ENCODE measurements at places on chromosomes 4 and X. TPM values are rescaled to one million over a fixed set of nuclear protein-coding genes. Genes with fewer than 3 reads are reported as not detected.

GRCh38 chr4:67910585-67910905, 26.7 kb upstream of the TMPRSS11D start:
- DNase-seq, result no peak

Gene WDFY3
- 25.7 TPM for total RNA-seq

- no peak for DNase-seq
Observed at GRCh38 chr4:23835774-23836478, 53.9 kb downstream of the PPARGC1A start.

Gene FHIP1A
- 0.12 TPM for total RNA-seq

DNA sequence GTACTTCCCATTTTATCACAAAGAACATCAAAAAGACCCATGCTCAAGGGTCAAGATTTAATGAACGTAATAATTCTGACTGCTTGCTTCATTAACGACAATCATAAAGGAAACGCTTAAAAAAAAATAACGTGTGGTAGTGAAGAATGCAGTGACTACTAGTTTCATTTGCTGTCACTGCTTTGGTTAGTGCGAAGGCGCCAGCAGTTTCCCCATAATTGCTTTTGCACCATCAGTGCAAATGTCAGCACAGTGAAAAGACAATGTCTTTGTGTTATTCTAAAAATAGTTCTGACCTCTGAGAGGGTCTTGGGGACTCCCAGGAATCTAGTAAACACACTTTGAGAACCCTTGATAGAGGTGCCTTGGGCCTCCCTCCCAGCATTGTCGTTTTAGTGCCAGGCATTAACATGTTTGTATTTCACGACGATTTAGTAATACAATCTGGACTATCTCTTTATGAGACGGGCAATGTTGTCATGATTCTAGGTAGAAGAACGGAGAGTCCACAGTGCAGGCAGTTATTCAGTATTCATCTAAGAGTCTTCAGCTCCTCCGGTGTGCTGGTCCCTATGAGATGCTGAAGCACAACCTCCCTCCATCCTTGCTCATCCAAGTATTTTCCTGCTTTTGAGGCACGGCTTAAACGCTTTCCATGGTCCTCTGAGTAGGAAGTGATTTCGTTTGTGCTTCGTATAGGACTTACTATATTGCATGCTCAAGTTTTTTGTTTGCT, 71.0 kb downstream of the AFF1 start:
- DNase-seq, result no peak

GRCh38 chrX:49053223-49054072, 5.4 kb upstream of the CCDC120 start:
- peak; percentile 12 for DNase-seq

DNA sequence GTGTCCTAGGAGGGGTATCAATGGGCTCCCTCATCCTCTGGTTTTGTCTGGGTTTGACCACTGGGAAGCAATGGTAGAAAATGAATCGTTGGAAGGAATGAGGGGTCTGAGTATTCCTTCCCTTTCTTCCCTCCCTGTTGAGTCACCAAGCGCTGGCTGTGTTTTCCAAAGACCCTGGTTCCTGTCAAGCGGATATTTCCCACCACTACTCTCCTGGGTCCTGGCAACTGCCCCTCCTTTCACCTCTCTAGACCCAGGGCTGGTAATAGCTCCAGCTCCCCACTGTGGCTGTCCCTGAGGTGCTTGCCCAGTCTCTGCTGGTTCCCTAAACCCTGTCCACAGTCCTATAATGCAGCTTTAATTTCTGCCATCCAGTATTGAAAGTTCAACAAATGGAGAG, 22.2 kb downstream of the SMIM43 start:
- DNase-seq, result no peak

DNA sequence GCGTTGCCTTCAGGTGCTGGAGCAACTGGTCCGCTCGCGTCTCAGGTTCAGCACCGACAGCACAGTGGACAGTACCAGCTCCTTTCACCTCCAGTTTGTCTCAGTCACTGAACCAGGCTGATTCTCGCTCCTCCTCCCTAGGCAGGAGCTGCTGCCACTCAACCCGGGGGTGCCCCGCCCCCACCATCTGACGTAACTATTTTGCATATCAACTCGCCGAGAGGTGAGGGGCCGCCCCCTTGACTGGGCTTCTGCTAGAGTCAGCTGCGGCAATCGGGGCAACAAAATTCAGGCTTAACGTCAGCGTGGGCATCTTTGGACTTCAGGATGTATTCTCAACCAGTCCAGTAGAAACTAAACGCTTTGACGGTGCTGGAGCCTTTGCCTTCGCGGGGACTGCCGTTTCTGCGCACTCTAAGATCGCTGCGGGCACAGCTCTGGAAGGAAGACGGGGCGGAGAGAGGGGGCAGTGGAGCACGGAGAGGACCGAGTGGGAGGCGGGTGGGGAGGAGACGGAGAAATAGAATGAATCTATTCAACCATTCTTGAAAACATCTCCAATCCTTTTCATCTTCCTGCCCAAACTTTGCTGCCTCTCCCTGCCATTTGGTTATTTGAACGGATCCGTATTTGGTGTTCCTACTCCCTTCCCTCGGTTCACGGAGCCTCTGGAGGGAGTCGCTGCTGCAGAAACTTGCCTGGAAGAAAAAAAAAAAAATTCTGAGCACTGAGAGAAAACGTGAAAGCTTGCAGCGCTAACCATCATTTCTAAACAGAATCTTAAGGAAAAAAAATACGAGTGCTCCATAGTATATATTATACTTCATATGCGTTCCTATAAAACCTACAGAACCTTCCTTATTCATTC, at the start of gene FSTL5:
Gene FSTL5, minus strand, starts transcription at position 109 of the 868 bp plus-strand sequence. CDS start 52,604 bp downstream, outside the sequence.
- DNase-seq, result peak; percentile 74

DNA sequence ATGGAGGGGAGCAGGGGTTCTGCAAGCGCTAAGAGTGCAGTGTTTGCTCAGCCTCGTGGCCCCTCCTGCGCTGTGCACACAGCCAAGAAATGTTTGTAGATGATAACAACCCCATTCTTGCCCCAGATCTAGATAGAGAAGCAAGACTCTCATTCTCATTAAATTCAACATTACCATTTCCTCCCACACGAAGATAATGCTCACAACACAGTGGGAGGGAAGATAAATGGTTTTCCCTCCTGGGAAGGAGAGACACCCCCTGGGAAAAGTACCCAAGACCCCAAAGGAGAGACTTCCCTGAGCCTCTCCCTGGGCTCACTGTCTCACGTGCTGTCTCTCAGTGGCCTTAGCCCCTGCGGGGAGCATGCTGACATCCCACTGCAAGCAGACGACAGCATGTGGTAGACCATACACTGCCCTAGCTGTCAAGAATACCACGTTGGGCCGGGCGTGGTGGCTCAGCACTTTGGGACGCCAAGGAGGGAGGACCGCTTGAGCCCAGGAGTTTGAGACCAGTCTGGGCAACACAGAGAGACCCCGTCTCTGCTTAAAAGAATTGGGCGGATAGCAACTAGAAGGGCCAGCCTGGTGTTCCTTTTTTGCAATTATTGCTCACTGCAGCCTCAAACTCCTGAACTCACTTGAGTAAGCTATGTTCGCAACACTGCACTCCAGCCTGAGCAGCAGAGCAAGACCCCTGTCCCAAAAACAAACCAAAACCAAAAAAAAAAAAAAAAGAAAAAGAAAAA, 34.9 kb upstream of the IQSEC2 start:
- no peak for DNase-seq

- no peak for DNase-seq
Observed at GRCh38 chrX:122303761-122304160, 880.3 kb upstream of the GRIA3 start.

DNA sequence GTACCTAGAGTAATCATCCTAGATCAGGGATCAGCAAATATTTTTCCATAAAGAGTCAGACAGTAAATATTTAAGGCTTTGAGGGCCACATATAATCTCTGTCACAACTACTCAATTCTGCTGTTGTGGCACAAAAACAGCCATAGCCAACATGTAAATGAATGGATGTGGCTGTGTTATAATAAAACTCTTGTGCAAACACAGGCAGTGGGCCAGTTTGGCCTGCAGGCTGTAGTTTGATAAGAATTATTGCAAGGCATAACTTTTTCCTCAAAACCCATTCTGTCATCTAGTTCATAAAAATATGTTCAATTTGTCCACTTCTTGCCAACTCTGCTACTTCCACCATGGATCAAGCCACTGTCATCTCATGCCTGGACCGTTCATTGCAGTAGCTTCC, 39.4 kb upstream of the SHROOM4 start:
- DNase-seq, result no peak

DNA sequence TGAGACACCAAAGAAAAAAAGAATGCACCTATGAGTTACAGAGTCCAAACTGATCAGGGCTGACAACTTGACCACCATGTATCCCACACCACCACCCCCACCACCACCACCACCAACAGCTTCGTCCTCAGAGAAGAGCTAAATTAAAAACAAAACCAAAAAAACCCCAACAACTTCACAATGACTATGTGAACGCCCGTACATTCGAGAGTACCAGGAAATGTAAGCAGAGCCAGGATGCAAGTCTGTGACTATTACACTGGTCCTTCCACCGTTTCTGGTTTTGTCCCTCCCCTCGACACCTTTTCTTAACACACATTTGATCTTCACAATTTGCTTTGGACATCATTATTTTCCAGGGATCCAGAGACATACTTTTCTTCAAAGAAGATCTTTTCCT, 51.0 kb downstream of the WFS1 start:
- no peak for DNase-seq

GRCh38 chr4:110636171-110636679, 13.3 kb upstream of the PITX2 start:
- no peak for DNase-seq

Gene CRLF2
- 4.7 TPM for total RNA-seq

Gene GPR50
- not detected for total RNA-seq
